IPS DF 19.7 (cell line): ENCODE measurements at places on chromosomes 5 and 9.

GRCh38 chr9:19787672-19788071, 1.2 kb downstream of the SLC24A2 start:
- DNase-seq: no peak

GRCh38 chr5:62649476-62650113, 71.0 kb downstream of the LRRC70 start:
- no peak for DNase-seq

GRCh38 chr9:479971-480350, 265.3 kb downstream of the DOCK8 start:
- no peak for DNase-seq

DNA sequence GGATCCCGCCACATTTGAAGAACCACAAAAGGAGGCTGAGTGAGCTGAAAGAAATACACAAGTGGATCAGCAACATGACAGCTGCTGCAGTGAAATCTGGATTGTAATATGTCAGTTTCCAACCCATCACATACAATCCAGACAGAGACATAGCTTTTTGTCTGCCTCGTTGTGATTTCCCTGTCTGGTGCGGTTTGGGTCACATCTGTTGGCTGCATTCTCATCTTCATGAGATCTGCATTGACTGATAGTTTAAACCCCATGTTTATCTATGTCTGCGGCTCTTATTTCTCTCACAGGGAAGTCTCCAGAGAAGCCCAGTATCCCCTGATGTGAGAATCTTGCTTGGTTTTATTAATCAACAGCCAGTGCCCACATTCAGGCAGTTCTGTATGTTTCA, 403.1 kb upstream of the ZNF608 start:
- DNase-seq: no peak

DNA sequence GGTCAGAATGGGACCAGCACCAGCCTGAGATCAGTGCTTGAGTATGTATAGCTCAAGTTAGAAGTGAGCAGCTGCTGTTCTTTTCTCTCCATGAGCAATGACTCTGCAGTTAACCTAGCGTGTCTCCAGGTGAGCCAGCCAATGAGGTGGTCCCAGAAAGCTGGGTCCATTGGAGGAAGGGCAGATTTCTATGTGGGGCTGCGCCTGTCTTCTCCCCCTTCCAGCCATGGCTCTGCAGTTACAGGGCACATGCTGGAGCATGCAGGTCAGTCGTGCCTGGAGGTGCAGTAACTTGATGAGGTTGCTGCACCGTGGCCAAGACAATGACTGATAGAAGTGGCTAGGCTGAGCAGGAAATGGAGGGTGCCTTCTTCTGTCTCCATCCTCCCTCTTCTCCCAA, 29.6 kb upstream of the CXCL14 start:
- no peak for DNase-seq

- DNase-seq: no peak
Observed at GRCh38 chr5:178849316-178849715, 10.4 kb upstream of the ZNF354B start.

DNA sequence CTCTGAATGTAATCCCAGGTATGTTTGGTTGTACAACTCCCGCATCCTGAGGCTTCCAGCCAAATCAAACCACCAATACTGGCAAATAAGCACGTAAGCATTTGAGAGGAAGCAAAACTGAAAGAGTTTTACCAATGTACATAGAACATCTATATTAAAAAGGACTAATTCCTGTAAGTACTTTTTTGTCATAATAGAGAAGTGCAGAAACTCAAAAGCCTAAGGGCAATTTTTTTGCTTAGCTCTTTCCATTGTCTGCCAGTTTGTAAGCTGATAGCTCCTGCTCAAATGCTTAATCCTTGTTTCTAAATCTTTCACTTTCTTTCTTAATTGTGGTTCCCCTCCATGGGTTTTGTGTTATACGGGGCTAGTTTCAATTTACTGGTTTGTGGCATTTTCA, 1151.8 kb downstream of the CDH12 start:
- no peak for DNase-seq

GRCh38 chr9:94788570-94789105, 62.1 kb downstream of the AOPEP start:
- no peak for DNase-seq

DNA sequence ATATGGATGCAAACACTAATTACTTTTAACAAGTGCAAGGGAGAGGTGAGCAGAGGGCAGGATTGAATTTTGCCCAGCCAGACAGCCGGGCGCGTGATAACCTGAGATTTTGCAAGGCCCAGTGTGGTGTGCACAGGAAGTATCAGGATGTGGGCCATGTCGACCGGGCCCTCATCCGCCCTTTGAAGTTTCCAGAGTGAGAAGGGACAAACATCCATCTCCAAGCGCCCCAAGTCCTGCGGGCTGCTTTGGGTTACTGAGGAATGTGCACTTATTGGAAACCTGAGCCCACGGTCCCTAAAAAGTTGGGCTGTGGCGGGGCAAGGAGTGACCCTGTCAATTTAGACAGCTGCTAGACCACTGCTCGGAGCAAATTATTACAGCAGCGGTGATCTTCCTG, 272.2 kb upstream of the IRX2 start:
- no peak for DNase-seq

- no peak for DNase-seq
Observed at GRCh38 chr9:14302405-14302804, 11.5 kb downstream of the NFIB start.

DNA sequence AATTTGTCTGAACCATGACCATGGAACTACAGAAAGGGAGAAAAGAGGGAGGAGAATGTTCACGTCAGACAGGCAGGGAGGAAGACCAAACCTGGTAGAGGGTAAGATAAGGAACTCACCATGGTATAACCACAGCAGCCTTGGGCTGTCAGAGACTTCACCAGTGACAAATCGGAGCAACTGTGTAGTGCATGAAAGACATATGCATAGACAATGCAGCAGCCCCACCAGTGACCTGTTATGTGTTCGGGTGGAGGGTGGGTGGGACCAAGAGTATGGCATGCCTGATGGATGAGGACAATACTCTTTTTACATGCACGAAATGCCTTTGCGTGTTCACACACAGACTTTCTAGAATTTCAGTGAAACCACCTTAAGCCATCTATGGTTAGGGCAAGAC, 221.8 kb upstream of the RASEF start:
- DNase-seq: no peak

DNA sequence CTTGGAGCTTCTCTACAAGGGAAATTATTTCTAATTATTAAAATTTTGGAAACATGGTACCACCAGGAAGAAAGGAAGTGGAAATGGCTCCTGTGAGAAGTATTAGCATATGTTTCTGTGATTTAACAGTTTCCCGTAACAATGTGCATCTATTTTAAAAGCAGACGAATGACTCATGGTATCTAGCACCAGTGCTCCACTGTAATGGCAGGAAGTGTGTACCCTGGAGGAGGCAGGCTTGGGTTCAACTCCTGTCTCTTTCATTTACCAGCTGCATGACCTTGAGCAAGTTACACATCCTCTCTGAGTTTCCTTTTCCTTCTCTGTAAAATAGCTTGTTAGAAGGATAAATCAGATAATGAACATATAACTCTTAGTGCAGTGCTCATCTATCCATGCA, 41.0 kb upstream of the ANGPTL2 start:
- no peak for DNase-seq

- no peak for DNase-seq
Observed at GRCh38 chr9:72623156-72623555, 101.7 kb downstream of the TMC1 start.

DNA sequence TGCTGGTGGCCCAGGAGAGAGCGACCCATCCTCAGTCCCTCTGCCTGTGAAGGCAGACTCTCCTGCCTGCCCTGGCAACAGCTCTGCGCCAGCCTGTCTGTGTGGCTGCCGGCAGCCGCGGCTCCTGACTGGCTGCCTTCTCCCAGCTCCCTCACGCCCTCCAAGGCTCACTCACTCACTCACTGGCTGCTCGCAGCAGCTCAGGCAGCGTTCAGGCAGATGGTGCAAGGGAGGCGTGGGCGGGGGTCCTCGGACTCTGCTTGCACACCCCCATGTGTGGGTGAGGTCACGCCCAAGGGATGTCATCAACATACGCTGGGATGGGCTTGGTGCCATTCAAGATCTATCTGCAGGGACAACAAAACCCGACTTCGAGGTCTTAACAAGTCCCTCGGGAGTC, 66.7 kb downstream of the DAB2IP start:
- no peak for DNase-seq

GRCh38 chr5:139137697-139138096, 60.5 kb downstream of the SIL1 start:
- DNase-seq: no peak

- DNase-seq: no peak
Observed at GRCh38 chr9:130785940-130786508, 49.0 kb upstream of the ABL1 start.

GRCh38 chr5:143229896-143230675, 173.4 kb downstream of the NR3C1 start:
- no peak for DNase-seq

DNA sequence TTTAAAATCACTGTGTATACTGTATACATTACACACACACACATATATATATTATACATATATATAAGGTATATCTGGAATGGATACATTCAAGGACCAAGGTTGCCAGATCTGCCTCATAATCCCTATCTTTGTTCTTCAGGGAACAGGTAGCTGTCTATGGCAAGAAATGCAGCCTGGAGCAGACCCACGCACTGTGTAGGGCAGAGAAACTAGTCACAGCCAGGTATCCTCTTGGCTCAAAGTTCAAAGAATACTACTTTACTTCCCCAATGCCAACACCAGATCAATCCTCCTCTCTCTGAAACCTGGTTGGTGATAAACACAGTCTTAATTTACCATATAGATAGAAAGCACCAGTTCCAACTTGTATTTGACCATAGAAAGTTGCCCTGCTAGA, 313.6 kb downstream of the PRELID2 start:
- DNase-seq: no peak

DNA sequence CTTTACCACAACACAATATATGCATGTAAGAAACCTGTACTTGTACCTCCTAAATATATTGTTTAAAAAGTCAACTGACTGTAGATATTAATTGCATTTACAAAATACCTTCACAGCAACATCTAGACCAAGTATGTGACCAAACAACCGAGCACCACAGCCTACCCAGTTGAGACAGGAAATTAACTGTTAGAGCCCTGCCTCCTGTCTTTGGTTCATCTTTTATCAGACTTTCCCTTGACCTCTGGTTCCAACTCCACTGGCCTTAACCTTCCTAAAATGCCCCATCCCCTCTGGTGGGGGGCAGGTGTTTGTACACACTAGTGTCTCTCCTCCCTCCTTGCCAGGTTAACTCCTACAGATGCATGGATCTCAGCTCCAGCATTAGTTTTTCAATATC, 155.0 kb upstream of the PANK3 start:
- no peak for DNase-seq

DNA sequence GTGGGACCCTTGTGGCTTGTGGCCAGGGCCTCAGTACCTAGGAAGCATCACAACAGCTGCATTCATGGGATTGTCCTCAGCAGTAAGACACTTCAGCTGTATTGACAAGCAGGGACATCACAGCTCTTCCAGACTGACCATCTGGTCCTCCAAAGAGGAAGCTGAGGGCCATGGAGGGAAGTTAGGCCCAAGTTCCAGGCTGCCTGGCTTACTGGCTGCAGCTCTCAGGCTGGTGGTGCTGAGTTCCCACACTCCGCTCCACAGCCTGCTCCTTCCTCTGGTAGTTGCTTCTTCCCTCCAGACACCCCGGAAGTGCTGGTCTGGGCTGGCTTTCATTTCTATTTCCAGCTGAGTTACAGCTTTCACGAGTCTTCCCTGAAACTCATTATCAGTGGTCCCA, 5.7 kb upstream of the STING1 start:
- DNase-seq: no peak

- DNase-seq: no peak
Observed at GRCh38 chr5:34930462-34930844, 1.1 kb downstream of the DNAJC21 start.
